Osteoblast (primary cell): ENCODE measurements at places on chromosomes 11 and 22. TPM values are rescaled to one million over a fixed set of nuclear protein-coding genes. Genes with fewer than 3 reads are reported as not detected.
A peak's percentile ranks its signal among the peaks of the same experiment; 100 is the strongest.

GRCh38 chr11:13333456-13333957 lies 55.9 kb downstream of the BMAL1 start:
- no peaks in the 10 kb centered on the region for H3K36me3 ChIP-seq
- peaks cover 58% of the 10 kb centered on the region for H3K4me1 ChIP-seq
- DNase-seq = no peak
- H3K4me3 ChIP-seq = no peak overlapping the region
- H3K27me3 ChIP-seq = no peaks in the 10 kb centered on the region

GRCh38 chr11:114384487-114384886 lies 15.8 kb downstream of the C11orf71 start:
- no peaks in the 10 kb centered on the region for H3K27me3 ChIP-seq
- no peak for DNase-seq
- H3K36me3 ChIP-seq = no peaks in the 10 kb centered on the region
- no peak overlapping the region for H3K27ac ChIP-seq
- peaks cover 12% of the 10 kb centered on the region for H3K4me1 ChIP-seq

DNA sequence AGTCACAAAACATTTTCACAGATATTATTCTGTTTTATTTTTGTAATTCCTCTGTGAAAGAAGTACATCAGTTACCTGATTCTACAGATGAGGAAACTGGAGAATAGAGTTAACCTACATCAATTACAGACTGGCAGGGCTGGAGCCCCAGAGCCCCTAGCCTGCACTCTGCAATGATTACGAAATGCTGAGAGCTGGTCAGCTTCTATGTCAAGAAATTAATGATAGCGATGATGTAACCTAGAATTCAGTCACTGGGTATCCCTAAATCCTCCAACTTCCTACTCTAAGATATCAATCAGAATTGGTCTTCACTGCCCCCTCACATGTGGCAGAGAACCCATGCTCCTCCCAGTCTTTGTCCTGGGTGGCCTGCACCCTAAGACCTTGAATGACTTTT lies 273.5 kb upstream of the PLET1 start:
- no peak for DNase-seq
- H3K4me1 ChIP-seq = no peaks in the 10 kb centered on the region
- H3K4me3 ChIP-seq = no peak overlapping the region
- H3K27me3 ChIP-seq = no peaks in the 10 kb centered on the region
- no peaks in the 10 kb centered on the region for H3K36me3 ChIP-seq

DNA sequence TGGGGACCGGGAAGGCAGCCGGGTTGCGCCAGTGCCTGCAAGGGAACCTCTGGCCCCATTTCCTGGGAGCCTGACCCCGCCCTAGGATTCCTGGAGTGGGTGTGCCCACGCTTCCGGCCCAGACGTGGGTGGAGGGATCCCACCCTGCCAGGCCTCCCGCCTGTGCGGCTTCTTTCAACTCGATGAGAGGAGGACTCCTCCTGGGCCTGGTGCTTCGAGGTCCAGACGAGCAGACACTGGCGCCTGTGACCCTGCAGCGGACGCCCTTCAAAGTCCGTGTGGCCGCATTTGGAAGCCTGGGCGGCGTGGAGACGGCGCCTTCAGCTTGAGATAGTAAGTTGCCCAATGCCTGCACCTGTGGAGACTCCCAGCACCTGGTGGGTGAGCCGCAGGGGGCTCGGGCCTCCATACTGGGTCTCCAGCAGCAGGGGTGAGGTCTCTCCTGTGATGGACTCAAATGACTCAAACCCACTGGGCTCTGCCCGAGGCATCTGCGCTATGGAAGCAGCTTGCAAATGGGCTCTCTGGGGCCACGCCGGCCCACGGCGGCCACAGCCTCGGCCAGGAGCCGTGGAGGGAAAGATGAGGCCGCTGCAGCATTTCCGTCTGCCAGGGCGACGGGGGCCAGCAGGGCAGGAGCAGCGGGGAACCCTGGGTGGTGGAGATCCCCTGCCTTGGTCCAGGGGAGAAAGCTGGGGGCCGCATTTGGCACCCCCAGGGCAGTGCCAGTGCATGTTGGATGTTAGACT lies 64.3 kb upstream of the PPARA start:
- peaks cover 89% of the 10 kb centered on the region for H3K4me1 ChIP-seq
- H3K36me3 ChIP-seq = peaks cover 94% of the 10 kb centered on the region
- peak overlapping the region; percentile 80 for H3K4me3 ChIP-seq
- peak overlapping the region; percentile 96 for H3K27ac ChIP-seq

DNA sequence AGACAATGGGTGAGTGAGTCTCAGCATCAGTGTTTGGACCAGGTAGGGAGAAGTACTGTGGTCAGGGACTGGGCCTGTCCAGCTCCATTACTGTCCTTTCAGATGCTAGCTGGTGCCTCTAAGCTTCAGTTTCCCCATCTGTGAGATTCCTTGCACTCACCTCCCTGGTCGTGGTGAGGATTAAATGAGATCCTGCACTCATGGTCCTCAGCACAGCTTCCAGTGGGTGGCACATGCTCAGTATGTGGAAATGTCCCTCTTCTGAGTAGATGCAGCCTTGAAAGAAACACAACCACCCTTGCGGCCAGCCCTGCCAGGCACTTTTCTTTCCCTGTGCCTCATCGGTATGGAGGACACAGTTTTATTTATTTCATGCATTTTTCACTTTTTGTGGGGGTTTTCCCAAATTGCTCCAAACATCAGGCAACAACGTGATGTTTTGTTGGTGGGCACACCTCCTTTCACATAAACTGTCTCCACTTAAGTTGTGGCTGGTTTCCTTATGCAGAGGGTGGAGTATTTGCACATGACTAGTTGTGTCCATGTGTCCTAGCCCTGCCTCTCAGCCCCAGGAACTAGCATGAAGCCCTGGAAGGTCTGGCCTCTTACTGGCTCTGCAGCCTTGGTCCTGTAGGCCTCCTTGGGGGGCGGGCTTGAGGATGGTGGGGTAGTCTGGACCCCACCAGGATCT lies 1.1 kb downstream of the LZTR1 start:
- peaks cover 30% of the 10 kb centered on the region for H3K4me1 ChIP-seq
- H3K27ac ChIP-seq = peak overlapping the region; percentile 85
- peaks cover 29% of the 10 kb centered on the region for H3K36me3 ChIP-seq
- no peaks in the 10 kb centered on the region for H3K27me3 ChIP-seq
- H3K4me3 ChIP-seq = peak overlapping the region; percentile 99
- DNase-seq = no peak

GRCh38 chr11:27913650-27914049 lies 194.3 kb downstream of the KIF18A start:
- peaks cover 26% of the 10 kb centered on the region for H3K4me1 ChIP-seq
- no peak overlapping the region for H3K4me3 ChIP-seq
- no peaks in the 10 kb centered on the region for H3K36me3 ChIP-seq
- DNase-seq = no peak
- H3K27ac ChIP-seq = peak overlapping the region; percentile 8
- no peaks in the 10 kb centered on the region for H3K27me3 ChIP-seq

DNA sequence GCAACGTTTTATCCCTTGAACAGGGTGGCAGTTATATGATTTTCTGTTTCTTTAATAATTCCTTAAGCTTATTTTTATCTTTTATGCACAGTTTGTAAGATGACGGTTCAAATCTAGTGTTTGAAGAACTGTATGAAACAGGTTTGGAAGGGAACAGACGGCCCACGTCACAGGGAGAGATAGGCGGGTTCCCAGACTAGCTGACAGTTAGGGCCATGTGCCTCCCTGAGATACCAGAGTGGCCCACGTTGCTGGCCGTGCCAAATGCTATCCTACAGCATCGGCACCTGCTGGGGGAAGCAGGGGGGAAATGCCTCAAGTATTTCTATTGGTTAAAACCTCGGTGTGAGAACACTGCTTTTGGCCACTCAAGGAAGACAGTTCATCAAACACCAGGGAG lies 50.2 kb upstream of the BID start:
- DNase-seq = no peak
- no peak overlapping the region for H3K27ac ChIP-seq
- H3K27me3 ChIP-seq = no peaks in the 10 kb centered on the region
- no peak overlapping the region for H3K4me3 ChIP-seq

DNA sequence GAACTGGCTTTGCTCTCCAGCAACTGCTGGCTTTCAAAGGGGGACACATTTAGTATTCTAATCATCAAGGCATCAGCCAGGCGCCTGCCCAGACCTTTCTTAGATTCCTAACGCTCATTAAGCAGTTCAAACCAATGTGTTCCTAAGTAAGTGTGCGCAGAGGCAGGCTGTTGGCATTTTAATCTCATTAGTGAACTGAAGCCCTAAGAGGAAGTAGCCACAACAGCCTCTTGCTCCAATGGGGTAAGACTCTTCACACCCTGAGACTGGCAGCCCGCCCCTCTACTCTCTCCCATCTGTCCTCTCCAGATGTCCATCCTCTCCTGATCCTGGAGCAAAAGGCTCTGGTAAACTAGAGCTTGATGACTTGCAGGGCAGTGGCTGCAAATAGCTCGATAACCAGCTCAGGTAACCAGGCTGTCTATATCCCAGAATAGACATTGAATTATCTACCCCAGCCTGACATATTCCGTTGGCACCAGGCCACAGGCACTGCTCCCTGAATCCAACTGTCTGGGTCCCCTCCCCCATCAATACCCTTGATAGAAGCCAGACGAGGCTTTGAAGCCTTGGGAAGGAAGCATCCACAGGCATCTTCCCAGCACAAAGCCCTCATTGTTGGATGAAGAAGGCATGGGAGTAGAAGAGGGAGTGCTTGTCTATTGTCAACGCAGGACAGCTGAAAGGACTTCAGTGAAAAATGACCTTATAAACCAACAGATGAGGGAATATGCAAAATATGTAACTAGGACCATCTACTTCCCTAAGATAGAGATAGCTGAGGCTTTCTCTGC lies 321.1 kb downstream of the TENM4 start:
- H3K27ac ChIP-seq = no peak overlapping the region
- no peaks in the 10 kb centered on the region for H3K27me3 ChIP-seq
- H3K4me3 ChIP-seq = no peak overlapping the region
- no peaks in the 10 kb centered on the region for H3K4me1 ChIP-seq
- DNase-seq = no peak

GRCh38 chr11:12540913-12541582 lies 133.2 kb upstream of the TEAD1 start:
- DNase-seq = peak; percentile 95
- no peaks in the 10 kb centered on the region for H3K27me3 ChIP-seq
- peak overlapping the region; percentile 91 for H3K27ac ChIP-seq
- peak overlapping the region; percentile 26 for H3K4me3 ChIP-seq
- peaks cover 41% of the 10 kb centered on the region for H3K4me1 ChIP-seq

- no peak overlapping the region for H3K4me3 ChIP-seq
- no peaks in the 10 kb centered on the region for H3K27me3 ChIP-seq
- no peaks in the 10 kb centered on the region for H3K4me1 ChIP-seq
- H3K36me3 ChIP-seq = no peaks in the 10 kb centered on the region
Observed at GRCh38 chr11:82631722-82632630, 101.7 kb downstream of the FAM181B start.

GRCh38 chr11:10487002-10487647 lies 32.1 kb downstream of the AMPD3 start:
- H3K27me3 ChIP-seq = no peaks in the 10 kb centered on the region
- no peaks in the 10 kb centered on the region for H3K36me3 ChIP-seq

- DNase-seq = peak; percentile 93
- H3K27me3 ChIP-seq = no peaks in the 10 kb centered on the region
- peak overlapping the region; percentile 76 for H3K27ac ChIP-seq
- H3K36me3 ChIP-seq = no peaks in the 10 kb centered on the region
- peaks cover 45% of the 10 kb centered on the region for H3K4me1 ChIP-seq
Observed at GRCh38 chr11:48006301-48006992, 26.1 kb downstream of the PTPRJ start.

- no peak overlapping the region for H3K4me3 ChIP-seq
- H3K27me3 ChIP-seq = no peaks in the 10 kb centered on the region
- DNase-seq = peak; percentile 65
- H3K4me1 ChIP-seq = no peaks in the 10 kb centered on the region
- H3K27ac ChIP-seq = no peak overlapping the region
Observed at GRCh38 chr11:8229299-8230177, 34.1 kb downstream of the LMO1 start.

- peak; percentile 79 for DNase-seq
- H3K4me1 ChIP-seq = no peaks in the 10 kb centered on the region
- H3K36me3 ChIP-seq = no peaks in the 10 kb centered on the region
- H3K4me3 ChIP-seq = no peak overlapping the region
- no peak overlapping the region for H3K27ac ChIP-seq
Observed at GRCh38 chr22:11628651-11629511, 3899.1 kb upstream of the OR11H1 start.

- no peaks in the 10 kb centered on the region for H3K27me3 ChIP-seq
- no peaks in the 10 kb centered on the region for H3K36me3 ChIP-seq
- H3K27ac ChIP-seq = no peak overlapping the region
- no peak overlapping the region for H3K4me3 ChIP-seq
- H3K4me1 ChIP-seq = no peaks in the 10 kb centered on the region
Observed at GRCh38 chr22:26700886-26701285, 43.5 kb downstream of the MIAT start.

- no peak overlapping the region for H3K4me3 ChIP-seq
- H3K36me3 ChIP-seq = no peaks in the 10 kb centered on the region
- H3K27me3 ChIP-seq = no peaks in the 10 kb centered on the region
- no peaks in the 10 kb centered on the region for H3K4me1 ChIP-seq
Observed at GRCh38 chr11:77547863-77548551, 41.7 kb upstream of the AQP11 start.

- no peak overlapping the region for H3K27ac ChIP-seq
- no peak overlapping the region for H3K4me3 ChIP-seq
- H3K27me3 ChIP-seq = no peaks in the 10 kb centered on the region
Observed at GRCh38 chr11:81365496-81365895, 1368.2 kb downstream of the FAM181B start.

DNA sequence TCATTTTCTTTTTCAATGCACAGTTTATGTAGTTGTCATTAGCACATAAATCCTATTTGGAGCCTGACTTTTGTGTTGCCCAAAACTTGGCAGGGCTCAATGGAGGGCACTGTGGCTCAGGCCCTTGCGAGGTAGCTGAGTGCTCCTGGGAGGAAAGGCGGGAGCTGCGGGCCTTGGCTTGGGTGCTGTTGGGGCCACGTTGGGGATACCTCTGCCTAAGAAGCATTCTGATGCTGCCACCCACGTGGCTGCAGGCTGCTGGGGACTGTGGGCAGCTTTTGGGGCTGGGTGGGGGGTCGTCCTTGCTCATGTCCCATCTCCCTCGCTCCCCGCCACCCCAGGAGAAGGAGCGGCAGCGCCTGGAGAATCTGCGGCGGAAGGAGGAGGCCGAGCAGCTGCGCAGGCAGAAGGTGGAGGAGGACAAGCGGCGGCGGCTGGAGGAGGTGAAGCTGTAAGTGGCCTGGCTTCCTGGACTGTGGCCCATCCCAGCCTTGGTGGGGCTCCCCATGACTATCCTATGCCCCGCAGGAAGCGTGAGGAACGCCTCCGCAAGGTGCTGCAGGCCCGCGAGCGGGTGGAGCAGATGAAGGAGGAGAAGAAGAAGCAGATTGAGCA lies 20.9 kb downstream of the INCENP start:
- no peak overlapping the region for H3K27ac ChIP-seq
- H3K36me3 ChIP-seq = peaks cover 58% of the 10 kb centered on the region
- H3K4me1 ChIP-seq = no peaks in the 10 kb centered on the region
- no peaks in the 10 kb centered on the region for H3K27me3 ChIP-seq
- no peak overlapping the region for H3K4me3 ChIP-seq

GRCh38 chr11:94700622-94701021 lies 67.5 kb upstream of the AMOTL1 start:
- no peak for DNase-seq
- H3K27ac ChIP-seq = no peak overlapping the region
- peaks cover 23% of the 10 kb centered on the region for H3K27me3 ChIP-seq
- H3K36me3 ChIP-seq = no peaks in the 10 kb centered on the region
- H3K4me3 ChIP-seq = no peak overlapping the region

The MCAT gene
- 12.7 and 21.4 TPM in 2 replicates for total RNA-seq

The PGA4 gene
- not detected in 2 replicates for total RNA-seq

The PVALB gene
- total RNA-seq = not detected in 2 replicates

The OLFML1 gene
- total RNA-seq = 20.3 and 33.0 TPM in 2 replicates

The SLN gene
- total RNA-seq = not detected in 2 replicates

The SSTR3 gene
- total RNA-seq = not detected in 2 replicates

The ZNF280B gene
- 1.1 and 1.5 TPM in 2 replicates for total RNA-seq
